ENCODE measurements at places on chromosomes 11 and 22. TPM values are rescaled to one million over a fixed set of nuclear protein-coding genes. Genes with fewer than 3 reads are reported as not detected.

SCN4B gene
- not detected for total RNA-seq

PATZ1 gene
- 38.9 TPM for total RNA-seq

DNA sequence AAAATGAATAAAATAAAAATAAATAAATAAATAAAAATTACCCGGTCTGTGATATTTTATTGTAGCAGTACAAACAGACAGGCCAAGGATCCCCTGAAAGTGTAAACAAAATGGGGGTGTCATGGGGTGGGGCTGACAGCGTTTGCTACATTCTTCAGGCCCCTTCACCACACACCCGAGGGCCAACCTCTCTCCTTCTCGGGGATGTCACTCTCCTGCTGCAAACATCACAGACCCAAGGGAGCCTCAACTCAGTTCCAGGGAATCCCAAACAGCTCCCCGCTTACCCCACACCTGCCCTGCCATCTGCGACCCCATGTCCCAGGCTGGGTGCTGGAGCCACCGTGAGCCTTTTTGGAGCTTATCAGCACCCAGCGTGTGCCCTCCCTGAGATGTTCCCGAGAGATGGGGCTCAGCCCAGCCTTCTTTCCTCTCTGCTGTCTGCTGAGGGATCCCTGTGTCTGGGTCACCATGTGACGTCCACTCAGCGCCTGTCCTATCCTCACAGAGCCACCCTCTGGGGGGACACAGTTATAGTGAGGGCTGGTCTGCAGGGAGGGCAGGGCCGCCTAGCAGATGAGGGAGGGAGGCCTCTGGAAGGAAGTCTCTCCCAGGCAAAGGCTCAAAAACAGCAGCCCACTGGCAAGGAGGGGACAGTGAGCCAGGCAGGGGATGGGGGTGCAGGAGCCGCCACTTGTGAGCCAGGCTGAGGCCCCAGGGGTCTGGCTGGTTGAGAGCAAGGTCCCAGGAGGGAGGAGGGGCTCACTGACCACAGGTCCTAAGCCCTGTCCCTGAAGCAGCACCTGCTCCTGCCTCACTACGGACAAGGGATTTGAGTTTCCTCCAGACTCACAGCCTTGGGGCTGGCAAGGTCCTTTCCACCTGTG, 1041.6 kb downstream of the BRD1 start:
- no peaks in the 10 kb centered on the region for H3K36me3 ChIP-seq
- H3K27me3 ChIP-seq, result peaks cover 2% of the 10 kb centered on the region
- H3K27ac ChIP-seq, result no peak overlapping the region
- H3K4me1 ChIP-seq, result no peaks in the 10 kb centered on the region
- DNase-seq, result no peak

DNA sequence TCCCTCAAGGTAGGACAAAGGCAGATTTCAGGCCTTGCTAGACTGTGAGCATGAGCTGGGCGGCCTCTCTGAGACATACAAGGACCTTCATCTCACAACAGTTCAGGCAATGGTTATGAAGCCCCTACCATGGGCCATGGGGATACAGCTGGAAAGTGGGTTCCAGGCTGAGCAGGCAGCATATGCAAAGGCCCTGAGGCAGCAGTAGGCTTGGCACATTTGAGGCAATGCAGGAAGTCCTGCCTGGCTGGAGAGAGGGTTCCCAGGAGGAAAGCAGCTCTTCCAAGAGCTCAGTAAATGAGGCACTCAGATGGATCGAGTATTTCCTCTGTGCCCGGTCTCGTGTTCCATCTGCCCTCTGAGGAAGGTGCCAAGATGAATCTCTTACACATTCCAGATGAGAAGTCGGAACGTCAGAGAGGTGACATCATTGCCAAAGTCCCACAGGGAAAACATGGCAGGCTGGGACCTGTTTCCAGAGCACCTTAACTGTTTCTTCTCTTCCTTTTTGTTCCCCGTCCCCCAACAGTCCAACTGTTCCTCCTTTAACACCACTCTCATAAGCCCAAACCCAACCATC, 388.6 kb downstream of the MN1 start:
- no peak overlapping the region for H3K4me3 ChIP-seq
- peaks cover 6% of the 10 kb centered on the region for H3K27me3 ChIP-seq
- H3K27ac ChIP-seq, result no peak overlapping the region
- H3K36me3 ChIP-seq, result peaks cover 4% of the 10 kb centered on the region
- H3K4me1 ChIP-seq, result no peaks in the 10 kb centered on the region

DNA sequence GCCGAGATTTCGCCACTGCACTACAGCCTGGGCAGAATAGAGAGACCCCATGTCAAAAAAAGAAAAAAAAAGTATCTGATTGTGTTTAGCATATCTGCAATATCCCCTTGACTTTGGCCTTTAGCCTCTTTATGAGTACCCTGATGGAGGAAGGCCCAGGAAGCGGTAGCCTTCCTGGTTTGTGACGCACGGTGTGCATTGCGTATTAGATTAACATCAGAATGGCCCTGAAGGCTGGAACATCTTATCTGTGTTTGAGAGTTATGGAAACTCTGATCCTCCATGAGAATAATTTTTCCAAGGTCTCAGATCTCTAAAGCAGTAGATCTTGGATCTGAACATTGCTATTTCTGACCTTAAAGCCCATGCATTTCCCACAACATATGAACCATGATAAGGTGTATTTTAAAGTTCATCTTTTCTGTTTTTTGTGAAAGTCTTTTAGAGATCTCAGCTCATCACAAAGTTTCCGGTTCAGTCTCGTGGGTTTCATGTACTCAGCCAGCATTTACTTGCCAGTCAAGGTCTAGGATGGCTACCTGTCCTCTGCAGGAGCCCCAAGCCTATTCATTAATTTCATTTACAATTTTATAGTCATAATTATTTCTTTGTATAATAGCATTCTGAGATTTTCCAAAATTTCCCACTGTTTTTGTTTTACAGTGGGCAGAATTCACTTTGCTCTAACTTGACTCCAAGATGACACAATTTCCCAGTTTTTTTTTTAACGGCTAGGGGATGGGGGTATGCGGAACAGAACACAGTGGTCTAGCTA, 605 bp upstream of the FDX1 start:
- H3K4me1 ChIP-seq, result peaks cover 39% of the 10 kb centered on the region
- peak overlapping the region; percentile 80 for H3K27ac ChIP-seq
- no peaks in the 10 kb centered on the region for H3K36me3 ChIP-seq
- peak overlapping the region; percentile 79 for H3K4me3 ChIP-seq
- H3K27me3 ChIP-seq, result no peaks in the 10 kb centered on the region
- no peak for DNase-seq
